ENCODE measurements at places on chromosomes 3 and 15. TPM values are rescaled to one million over a fixed set of nuclear protein-coding genes. Genes with fewer than 3 reads are reported as not detected.

DNA sequence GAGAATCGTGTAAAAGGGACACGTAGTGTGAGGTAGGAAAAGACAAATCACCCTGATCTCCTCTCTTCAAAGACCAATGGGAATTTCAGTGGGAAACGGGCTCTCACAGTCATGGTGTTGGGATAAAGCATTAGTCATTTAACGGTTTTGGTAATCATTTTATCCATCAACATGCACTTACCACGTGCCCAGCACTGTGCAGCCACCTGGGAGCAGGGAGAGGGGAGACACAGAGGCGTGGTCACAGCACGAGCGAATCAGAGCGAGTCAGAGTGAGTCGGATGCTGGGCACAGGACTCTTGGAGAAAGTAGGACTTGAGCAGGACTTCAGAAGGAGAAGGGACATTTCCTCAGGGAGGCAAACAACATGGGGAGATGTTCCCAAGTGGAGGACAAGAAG, 130.8 kb downstream of the MINAR1 start:
- no peak for DNase-seq

GRCh38 chr3:141941093-141941492, 64.7 kb downstream of the ATP1B3 start:
- no peak for DNase-seq

DNA sequence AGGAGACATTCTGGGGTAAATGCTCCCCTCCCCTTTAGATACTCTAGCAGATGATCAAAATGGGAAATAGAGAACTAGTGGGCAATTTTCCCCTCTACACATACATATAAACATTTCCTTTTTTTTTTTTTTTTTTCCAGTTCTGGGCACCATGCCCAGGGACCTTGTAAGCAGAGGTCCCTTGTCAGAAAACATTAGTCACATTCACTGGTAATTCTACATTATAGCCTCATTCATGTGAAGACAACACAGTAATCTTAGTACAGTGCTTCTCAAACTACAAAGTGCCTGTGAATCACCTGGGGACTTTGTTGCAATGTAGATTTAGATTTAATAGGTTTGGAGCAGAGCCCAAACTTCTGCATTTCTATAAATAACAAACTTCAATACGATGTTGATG, 60.1 kb upstream of the ACTC1 start:
- no peak for DNase-seq

DNA sequence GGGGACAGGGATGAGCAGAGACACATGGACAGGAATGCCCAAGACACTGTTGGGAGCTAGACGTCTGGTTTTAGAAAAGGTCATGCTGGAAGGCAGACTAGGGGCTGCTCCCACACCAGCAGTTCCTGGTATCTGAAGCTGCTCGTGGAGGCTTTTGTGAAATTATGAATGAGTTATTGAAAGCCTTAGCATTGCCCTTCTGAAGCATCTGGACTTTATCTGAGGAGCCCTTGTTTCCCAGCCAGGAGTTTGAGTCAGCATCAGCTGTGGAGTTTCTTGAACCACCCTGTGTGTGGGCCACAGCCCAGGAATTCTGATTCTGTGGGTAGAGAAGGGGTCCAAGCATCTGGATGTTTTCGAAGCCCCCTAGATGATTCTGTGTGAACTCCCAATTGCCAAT, 258.7 kb downstream of the SLCO3A1 start:
- DNase-seq, result no peak

- DNase-seq, result no peak
Observed at GRCh38 chr3:114816052-114816451, 331.0 kb downstream of the ZBTB20 start.

GRCh38 chr15:68384451-68385239, 47.3 kb downstream of the ITGA11 start:
- DNase-seq, result no peak

DNA sequence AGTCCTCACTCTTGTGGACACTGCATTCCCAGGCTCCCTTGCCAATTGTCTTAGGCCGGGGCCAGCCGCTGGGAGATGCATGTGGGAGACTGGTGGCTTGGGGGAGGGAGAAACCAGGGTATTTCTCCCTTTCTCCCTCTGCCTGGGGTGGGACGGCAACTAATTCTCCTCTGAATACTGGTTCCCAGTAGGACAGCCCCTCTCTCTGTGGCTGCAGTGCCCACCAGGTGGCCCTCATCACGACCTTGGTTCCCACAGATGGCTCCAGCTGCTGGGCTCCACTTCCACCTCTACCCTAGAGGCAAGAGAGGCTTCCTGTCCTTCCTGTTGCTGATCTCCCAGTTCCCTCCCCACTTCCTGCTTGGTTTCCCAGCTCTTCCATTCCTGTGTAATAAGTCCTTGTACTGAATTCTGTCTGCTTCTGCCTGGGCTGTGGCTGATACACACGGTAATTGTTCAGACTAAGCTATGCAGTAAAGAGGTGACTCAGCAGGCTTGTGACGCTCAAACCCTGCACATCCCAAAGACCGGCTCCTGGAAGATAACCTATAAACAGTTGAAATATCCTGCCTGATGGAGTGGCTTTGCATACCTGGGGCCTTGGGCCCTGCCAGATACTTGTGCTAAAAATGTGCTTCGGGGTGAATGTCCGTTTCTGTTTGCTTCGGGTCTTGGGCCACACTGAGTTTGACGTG, 20.4 kb upstream of the COPG1 start:
- peak; percentile 58 for DNase-seq

GRCh38 chr3:167450195-167450594, 23.6 kb downstream of the SERPINI2 start:
- DNase-seq, result no peak

- DNase-seq, result no peak
Observed at GRCh38 chr3:186417791-186418190, 55.8 kb upstream of the DGKG start.

DNA sequence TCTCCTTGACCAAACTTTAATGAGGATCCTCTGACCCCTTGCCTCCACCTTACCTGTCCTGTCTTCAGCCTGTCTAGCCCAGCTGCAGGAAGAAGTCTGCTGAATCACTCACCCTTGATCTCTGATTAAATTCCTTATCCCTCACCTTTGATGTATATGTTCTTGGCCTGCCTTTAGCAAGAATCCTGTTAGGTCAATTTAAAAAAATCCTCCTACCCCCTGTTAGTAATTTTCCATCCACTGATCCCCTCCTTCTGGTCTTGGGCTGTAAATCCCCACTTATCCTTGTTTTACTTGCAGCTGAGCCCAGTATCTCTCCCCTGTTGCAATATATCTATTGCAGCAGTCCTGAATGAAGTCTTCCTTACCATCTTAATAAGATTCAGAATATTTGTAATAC, 39.0 kb downstream of the MYH15 start:
- DNase-seq, result no peak

DNA sequence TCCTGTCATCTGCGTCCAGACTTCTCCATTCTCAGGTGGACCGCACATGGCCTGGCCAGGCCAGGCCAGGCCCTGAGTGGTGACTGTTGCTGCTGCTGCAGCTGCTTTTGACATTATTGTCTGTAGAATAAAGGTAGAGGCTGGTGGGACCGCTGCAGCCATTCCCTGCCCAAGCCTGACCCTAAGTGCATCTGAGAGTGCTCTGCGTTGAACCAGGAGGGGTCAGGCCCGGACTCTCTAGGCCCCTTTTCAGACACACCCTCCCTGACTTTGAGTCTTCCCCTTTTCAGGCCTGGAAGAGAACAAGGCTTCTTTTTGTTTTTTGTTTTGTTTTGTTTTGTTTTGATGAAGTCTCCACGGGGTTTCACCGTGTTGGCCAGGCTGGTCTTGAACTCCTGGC, 54.6 kb upstream of the FLNB start:
- DNase-seq, result no peak

DNA sequence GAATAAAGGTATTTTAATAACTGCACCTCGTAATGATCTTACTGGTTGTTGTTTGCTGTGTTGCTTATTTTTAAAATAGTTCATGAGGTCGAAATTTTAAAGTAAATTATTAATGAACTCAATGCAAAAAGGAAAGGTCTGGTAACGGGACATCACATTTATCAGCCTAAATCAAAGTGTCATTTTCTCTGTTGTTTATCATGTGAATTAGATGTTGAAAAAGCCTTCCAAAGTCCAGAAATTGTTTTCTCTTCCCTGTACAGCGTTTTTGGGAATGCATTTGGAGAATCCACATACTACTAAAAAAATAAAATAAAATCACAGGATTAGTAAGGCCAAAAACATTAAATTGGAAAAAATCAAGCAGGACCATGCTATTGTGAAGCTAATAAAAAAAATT, 339.2 kb upstream of the NECTIN3 start:
- DNase-seq, result no peak

- no peak for DNase-seq
Observed at GRCh38 chr3:157769378-157769777, 266.2 kb upstream of the VEPH1 start.

- DNase-seq, result peak; percentile 24
Observed at GRCh38 chr3:104909721-104910120, 457.0 kb upstream of the ALCAM start.

DNA sequence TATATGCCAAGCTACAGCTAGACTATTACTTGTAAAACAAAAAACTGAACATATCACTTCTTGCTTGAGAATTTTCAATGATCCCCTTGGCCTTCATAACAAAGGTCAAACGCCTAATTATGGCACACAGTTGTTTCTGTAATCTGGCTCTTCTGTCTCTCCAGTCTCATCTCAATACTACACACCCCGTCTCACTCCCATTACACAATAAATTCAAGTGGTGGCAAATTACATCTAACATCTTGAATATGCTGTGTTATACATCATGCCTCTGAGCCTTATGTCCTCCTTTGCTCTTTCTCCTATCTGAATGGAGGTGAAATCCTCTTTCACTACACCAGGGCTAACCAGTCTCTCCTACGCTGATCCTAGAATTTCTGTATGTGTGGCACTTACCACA, 140.4 kb downstream of the TBL1XR1 start:
- DNase-seq, result no peak

DNA sequence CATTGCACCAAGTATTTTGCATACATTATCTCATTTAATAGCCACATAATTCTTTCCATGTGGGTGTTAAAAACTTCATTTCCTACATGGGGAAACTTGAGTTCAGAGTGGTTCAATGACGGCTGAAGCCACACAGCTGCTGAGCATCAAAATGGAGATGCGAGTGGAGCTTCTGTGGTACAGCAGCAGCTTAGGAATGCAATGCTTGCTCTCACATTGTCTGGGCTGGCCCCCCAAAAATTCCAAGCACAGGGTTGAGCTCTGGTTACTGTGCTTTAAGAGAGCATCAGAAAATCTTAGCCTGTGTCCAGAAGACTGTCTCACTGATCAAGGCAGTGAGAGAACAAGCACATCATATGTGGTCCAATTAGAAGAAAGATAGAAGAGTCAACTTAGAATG, 57.4 kb upstream of the GADL1 start:
- DNase-seq, result no peak

DNA sequence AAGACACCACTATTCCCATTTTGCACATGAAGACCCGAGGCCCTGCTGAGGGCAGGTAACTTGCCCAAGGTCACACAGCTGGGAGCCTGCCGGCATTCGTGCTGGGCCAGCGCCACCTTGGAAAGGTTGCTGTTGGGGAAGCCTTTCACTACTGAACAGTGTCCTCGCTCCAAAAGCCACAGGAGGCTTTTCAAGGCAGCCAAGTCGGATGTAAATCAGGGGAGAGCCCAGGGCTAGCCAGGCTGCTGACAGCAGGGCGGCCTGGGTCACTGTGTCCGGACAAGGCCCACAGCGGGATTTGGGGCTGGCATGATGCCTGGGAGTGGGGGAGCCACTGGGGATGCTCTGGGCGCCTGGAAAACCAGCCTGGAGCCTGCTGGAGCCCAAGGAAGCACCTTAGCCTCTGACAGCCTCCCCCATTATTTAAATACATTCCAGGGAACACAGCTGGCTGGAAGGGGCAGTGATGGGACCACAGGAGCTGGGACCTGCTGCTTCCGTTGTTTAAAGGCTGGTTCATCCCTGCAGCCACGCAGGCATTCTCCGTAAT, 10.5 kb downstream of the SLC6A6 start:
- peak; percentile 53 for DNase-seq

ANKRD63 gene
- total RNA-seq, result 0.35 TPM

MYO1E gene
- total RNA-seq, result 116 TPM

WDR93 gene
- total RNA-seq, result not detected

SLC25A20 gene
- total RNA-seq, result 6.8 TPM

TPRG1 gene
- 0.04 TPM for total RNA-seq

ARGFX gene
- total RNA-seq, result 1.1 TPM

CCR3 gene
- total RNA-seq, result not detected

DNASE1L3 gene
- total RNA-seq, result not detected

SNX22 gene
- total RNA-seq, result 1.6 TPM
